ENCODE measurements at places on chromosomes 6 and 20. TPM values are rescaled to one million over a fixed set of nuclear protein-coding genes. Genes with fewer than 3 reads are reported as not detected.

DNA sequence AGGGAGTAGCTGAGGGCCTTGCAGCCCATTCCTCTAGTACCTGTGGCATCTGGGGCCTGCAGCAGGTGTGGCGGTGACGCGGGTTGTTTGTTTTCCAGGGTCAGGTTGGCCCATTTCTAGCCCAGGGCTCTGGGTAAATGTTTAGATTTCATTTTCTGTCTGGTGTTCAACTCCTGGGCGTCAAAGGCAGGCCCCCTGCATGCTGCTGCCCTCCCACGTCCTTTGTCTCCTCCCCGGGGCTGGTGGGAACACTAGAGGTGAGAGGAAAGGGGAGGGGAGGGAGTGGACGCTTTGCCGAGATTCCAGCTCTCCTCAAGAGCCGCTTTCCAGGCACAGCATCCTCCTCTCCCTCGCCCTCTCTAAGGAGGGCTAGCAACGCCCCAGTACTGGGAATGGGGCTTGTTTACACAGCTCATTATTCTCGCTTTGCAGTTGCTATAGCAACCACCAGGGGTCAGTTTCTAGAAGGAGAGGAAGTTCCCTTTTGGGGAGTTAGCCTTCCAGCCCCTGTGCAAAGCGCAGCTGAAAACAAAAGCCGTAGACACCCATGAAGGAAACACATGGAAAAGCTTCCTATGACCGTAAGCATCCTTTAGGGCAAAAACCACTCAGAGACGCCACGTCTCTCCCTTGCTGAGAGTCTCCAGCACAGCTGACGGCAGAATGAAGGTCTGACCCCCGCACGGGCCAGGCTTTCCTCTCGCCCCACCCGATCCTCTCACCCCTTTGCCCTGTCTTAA lies 170.6 kb downstream of the LY86 start:
- peak; percentile 62 for DNase-seq

Gene APOM
- polyA plus RNA-seq: 3.9 TPM

- DNase-seq: no peak
These were observed 95.9 kb downstream of the FYN start for GRCh38 chr6:111777357-111777756.

Gene SRMS
- polyA plus RNA-seq: not detected

Gene CALHM4
- 0.20 TPM for polyA plus RNA-seq

DNA sequence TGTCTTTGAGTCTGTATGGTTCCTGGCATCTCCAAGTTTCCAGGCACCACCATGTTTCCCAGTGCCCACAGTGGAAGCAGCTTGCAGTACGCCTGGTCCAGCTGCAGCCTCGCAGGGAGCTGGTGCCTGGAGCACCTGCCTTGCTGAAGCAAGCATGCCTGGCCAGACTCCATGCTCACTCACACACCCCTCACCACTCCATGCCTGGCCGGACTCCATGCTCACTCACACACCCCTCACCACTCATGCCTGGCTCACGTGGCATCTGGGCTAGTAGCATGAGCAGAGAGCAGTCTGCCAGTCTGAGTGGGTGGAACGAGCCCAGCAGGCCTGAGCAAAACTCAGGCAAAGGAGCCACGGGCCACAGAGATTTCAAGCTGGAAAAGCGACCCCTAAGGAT lies 214.3 kb downstream of the TFAP2C start:
- DNase-seq: no peak

DNA sequence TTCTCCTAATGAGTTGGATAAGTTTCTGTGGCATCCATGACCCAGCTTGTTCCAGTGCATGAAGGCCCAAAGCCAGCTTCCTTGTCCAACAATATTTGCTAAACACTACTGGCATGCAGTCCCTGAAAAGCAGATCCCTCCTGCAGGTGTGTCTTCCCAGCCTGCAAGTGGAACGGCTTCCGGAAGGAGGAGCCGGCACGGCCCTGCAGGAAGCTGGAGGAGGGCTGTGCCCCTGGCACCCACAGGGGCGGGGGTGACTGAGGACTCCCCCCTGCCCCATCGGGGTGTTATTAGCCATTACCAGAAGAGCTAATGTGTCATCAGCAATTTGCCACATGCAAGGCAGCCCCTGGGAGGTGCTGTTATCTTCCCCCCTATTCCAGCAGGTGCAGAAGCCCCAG lies 27.4 kb downstream of the NPEPL1 start:
- no peak for DNase-seq

Gene CAGE1
- polyA plus RNA-seq: not detected

Gene GMPR
- polyA plus RNA-seq: 123 TPM

DNA sequence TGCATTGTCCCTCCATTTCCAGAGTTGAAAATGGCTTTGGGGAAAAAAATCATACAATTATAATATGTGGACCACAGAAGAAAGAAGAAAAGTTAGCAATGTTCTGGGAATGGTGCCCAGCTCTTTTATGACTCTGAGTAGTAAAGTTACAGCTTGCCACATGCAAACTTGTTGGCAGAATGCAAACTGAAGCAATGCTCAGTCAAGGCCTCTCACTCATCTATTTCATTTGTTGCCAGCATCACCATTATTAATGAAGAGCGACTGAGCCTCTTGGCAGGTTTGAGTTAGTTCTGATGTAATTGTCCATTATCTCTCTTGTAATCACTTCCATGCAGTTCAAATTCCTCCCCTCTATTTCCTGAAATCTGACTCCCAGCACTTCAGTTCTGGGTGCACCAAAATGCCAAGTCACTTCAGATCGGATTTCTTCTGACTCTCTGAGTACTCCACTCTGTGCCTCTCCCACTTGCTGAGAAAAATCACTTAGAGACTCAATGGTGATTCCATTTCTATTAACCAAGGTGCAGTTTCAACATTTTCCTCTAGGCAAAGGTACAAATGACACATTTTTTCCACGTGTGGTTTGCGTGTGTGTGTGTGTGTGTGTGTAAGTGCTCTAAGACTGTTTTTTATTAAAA lies 154.4 kb upstream of the STMND1 start:
- DNase-seq: peak; percentile 14

DNA sequence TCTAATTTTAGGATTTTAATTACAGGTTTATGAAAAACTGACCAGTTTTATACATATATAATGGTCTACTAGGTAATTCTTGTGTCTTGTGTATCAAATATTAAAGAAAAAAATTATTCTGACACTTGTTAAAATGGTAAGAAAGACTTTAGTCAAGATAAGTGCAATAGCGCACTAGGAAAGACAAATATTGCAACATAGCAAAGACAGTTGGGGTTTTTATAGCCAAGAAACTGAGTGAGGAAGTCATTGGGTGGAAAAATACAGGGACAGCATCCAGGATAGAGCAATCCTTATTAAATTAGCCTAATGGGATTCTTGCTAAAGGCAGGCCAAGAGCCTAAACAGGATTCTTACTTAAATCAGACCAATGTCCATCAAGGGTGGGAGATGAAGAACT lies 71.1 kb downstream of the ROS1 start:
- no peak for DNase-seq

- DNase-seq: no peak
These were observed 451.0 kb upstream of the SULF2 start for GRCh38 chr20:48236000-48236970.

Gene C20orf144
- 0.05 TPM for polyA plus RNA-seq

Gene SERPINB1
- polyA plus RNA-seq: 23.6 TPM

DNA sequence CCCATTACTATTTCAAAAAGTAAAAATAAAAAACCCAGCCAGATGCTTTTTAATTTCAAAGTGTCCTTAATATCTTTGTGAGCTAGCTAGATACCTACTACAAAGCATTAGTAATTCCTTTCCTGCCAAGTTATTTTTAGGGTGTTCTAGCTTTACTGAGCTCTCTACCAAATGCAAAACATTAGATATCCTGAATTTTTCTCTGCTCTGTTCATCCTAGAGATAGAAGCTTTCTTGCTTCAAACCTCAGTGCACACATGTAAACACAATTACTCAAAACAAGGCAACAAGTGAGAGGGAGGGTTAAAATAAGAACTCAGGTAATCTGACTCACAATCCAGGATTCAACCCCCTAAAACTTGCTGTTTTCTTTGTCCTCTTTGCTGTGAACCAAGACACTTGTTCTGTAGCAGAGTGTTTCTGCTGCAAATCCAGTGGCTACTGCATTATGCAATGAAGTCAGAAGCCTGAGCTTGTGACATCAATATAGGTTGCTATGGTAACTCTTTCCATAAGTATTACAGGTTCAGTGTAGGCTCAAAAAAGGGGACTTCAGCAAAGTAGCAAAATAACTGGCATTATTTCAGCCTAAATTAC lies 72.6 kb upstream of the STXBP5 start:
- DNase-seq: no peak

GRCh38 chr6:17393892-17394631 lies 667 bp downstream of the CAP2 start:
- peak; percentile 23 for DNase-seq

Gene TMEM217
- polyA plus RNA-seq: 0.16 TPM

DNA sequence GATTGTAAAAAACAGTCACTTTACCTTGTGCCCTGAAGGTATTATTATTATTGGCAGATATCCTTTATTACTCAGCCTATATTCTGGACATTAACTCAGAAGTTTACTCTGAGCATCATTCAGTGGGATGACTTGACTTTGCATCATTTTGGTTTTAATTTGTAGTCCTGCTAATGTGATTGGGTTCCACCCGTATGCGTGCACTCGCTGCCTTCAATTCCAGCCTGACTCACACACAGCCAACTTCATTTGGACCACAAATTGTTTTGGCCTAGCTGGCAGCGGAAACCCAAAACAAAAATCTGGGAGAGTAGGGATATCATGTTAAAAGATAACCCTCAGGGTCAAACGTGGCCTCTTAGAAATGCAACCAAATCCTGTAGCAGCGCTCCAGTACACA lies 704.4 kb upstream of the SLC35B3 start:
- DNase-seq: no peak

Gene LRRN4
- polyA plus RNA-seq: 0.05 TPM

DNA sequence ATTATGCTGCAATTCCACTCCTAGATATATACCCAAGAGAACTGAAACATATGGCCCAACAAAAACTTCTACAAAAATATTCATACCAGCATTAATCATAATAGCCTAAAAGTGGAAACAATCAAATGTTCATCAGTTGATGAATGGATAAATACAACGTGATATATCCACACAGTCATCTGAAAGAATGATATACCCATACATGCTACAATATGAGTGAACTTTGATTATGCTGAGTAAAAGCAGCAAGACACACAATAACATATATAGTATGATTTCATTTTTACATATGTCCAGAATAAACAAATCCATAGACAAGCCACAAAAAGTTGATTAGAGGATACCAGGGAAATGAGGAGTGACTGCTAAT lies 30.7 kb downstream of the CDK19 start:
- no peak for DNase-seq

GRCh38 chr20:5065166-5065878 lies 54.4 kb downstream of the PCNA start:
- no peak for DNase-seq

DNA sequence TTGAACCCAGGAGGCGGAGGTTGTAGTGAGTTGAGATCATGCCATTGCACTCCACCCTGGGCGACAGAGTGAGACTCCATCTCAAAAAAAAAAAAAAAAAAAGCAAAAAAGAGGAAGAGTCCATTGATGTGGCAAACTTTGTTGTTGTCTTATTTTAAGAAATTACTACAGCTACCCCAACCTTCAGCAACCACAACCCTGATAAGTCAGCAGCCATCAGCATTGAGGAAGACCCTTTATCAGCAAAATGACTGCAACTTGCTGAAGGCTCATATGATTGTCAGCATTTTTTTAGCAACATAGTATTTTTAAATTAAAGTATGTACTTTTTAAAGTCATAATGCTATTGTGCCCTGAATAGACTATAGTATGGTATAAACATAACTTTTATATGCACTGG lies 48.8 kb downstream of the ZFP64 start:
- no peak for DNase-seq

GRCh38 chr6:26025047-26025893 lies 62.0 kb upstream of the HFE start:
- DNase-seq: peak; percentile 61

DNA sequence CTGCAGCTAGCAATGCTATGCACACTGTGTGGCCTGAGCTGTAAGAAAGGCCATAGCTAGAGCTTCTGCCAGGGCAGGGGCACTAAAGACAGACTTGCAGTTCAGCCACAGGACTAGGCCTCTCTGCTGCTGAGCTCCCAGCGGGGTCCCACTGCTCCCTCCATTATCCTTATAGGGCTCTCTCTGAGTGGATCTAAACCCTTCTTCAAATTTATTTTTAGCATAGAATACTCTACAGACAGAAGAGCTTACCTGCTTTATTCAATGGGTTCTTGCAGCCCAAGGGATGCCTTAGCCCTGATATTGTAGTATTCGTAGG lies 100.9 kb upstream of the MLN start:
- DNase-seq: no peak

GRCh38 chr6:161257793-161258457 lies 15.9 kb downstream of the AGPAT4 start:
- no peak for DNase-seq

Gene HEY2
- 3.1 TPM for polyA plus RNA-seq

Gene KLC4
- polyA plus RNA-seq: 32.4 TPM

Gene PPIL6
- polyA plus RNA-seq: 2.2 TPM

Gene BMP5
- 1.6 TPM for polyA plus RNA-seq

DNA sequence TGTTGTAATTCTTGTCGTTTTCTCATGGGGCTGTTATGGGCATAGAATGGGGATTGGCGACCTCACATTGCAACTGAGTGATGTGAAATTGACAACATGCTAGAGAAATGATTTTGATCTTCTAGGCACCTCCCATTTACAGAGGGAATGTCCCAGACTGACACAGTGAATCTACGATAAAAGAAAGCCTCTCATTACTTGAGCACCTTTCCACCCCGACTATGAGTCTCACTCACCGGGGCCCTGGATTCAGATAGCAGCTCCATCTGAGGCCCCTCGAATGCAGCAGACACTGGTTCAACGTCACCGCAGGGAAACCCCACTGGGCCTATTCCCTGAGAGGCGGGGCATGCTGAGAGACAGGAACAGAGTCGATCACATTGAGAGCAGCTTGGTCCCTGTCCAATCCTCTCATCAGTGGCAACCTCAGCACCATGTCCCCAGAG lies 49.1 kb downstream of the NFATC2 start:
- DNase-seq: no peak

Gene FBXO9
- polyA plus RNA-seq: 33.8 TPM

Gene AGPAT4
- polyA plus RNA-seq: 1.5 TPM

- no peak for DNase-seq
These were observed 81.3 kb downstream of the C6orf52 start for GRCh38 chr6:10613077-10613476.
